ENCODE measurements at places on chromosomes 3 and 15.
A peak's percentile ranks its signal among the peaks of the same experiment; 100 is the strongest.

DNA sequence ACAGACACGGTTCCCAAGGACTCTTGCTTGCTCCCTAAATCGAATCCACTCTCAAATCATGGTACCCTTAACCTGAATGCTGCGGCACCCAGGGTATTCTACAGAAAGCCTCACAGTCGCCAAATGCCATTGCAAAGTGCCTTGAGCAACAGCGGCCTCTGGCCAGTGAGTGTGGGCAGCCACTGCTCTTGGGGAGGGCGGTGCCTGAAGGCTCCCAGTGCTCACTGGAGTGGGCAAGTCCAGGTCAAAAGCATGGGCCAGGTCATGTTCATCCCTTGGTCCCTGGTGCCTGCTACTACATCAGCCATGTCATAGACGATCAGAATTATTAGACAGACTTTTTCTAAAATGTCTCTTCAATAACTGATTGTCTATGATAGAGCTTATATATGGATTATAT, 82.5 kb downstream of the ADAMTS17 start:
- no peak for DNase-seq

GRCh38 chr3:16089521-16089920, 85.0 kb upstream of the GALNT15 start:
- DNase-seq: no peak

DNA sequence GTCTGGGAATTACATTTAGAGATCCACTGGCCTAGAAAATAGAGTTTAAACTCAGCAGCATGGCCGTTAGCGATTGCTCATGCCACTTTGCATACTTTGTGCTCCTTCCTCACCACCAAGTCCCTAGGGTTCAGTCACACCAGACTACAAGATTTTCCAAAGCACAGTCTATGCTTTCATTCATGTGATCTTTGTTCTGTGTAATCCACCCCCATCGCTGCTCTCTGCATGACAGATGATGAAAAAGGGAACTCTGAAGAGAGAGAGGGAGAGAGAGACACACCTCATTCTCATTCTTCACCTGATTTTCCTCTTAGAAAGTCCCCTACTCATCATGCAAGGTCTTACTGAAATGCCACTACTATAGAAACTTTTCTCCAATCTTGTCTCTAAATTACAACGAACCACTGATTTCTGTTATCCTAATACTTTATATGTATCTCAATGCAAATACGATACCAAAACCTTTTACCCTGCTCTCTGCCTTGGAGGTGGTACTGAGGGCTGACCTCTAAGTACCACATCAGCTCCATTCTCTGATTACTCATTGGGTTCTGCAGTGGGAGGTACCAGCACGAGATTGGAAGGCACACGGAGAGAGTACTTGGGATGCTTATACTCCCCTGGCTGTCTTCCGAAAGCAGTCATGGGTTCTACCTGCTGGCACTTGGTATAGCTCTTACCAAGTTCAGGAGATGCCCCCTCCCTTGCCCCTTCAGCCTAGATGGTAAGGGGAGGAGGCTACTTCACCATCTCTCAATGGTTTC, 1.1 kb upstream of the PARP15 start:
- DNase-seq: peak; percentile 82

- DNase-seq: peak; percentile 20
Observed at GRCh38 chr3:57206423-57206822, 6.6 kb upstream of the HESX1 start.

- no peak for DNase-seq
Observed at GRCh38 chr3:120454076-120454689, 3.4 kb upstream of the FSTL1 start.
